ENCODE measurements at places on chromosomes 4 and X.
A peak's percentile ranks its signal among the peaks of the same experiment; 100 is the strongest.

DNA sequence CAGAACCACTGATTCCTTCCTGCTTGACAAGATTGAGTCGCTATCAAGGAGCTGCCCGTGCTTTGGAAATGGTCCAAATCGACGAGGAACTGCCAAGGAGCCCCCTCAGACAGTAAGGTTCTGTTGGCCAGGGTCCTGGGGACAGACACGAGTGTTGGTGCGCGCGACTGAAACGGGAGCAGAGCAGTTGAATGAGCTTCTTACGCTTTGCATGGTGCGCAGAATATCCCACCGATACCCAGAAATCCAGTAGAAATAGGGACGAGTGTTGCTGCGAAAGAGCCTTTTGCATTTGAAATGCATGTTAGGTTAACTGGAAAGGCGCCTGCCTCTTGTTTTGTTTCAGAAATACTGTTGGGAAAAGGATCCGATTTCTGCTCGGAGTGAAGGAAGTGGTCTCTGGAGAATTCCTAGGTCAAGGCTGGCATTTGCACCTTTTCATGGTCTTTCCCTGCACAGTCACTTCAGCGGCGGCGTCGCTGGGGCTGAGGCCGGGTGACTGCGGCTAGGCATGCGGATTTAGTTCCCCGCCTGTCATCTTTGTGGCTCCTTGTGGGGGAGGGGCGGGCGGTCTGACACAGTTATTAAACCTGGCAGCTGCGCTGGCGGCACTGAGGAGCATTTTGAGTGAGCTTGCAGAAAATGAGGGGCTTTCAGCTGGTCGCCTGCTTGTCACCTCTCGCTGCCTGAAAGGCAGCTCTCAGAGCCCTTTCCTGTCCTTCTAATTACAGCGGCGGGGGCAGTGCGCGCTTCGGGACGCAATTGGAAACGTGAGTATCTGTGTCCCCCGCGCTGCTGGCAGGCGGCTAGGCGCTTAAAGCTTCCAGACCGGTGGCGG, 51.5 kb upstream of the TRIM2 start:
- peak; percentile 42 for DNase-seq

GRCh38 chr4:89929425-89930159, 34.9 kb downstream of the MMRN1 start:
- DNase-seq = no peak

DNA sequence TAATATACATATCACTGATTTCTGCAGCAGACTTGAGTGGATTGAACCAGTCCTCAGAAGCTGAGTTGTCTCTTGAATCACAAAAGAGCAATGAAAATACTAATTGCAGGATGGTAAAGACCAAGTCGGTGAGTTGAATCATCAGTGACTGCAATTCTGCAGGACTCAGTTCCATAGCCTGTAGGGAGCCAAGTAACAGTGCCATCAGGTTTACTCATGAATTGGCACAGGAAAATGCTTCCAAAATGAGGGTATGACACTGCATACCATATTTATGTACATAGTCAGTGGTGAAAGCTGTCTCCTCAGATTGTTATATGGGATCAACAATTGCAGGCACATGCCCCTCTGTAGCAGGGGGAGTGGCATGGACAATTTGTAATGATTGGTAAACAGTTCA, 192.8 kb downstream of the CCNG2 start:
- no peak for DNase-seq

DNA sequence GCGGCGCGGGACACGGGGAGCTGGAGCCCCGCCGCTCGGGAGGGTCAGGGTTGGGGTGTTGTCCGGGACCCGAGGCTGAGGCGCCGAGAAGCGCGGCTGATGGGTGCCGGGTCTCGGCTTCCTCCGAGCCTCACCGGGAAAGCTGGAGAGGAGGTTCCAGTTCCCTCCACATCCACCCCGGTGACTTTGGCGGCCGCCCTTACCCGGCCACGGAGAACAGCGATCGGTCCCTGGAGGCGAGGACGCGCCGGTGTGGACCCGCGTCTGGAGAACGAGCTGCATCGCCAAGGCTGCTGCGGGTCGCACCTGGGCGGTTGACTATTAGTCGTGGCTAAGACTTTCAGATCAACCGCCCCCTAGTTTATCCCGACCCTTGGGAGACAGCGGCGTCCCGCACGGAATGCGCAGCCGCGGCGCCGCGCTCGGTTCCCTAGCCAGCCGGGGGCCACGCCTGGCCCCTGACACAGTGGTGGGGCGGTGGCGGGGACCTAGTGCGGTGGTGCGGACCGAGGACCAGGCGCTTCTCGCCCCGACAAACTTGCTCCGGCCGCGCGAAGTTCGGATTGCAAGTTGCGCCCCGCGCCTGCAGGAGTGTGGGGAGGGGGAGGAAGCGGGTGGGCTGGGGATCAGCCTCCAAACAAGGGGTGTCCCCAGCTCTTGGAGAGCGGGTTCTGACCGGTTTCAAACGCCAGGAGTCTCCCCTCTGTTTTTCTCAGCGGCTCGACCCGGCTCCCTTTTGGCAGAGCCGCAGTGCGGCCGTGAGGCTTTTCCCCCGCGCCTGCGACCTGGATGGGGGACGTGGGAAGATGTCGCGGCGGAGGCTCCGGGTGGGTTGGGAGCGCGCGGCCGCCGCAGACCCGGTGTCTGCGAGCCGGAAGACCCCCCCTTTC, 568 bp downstream of the FHDC1 start:
- DNase-seq = peak; percentile 36

DNA sequence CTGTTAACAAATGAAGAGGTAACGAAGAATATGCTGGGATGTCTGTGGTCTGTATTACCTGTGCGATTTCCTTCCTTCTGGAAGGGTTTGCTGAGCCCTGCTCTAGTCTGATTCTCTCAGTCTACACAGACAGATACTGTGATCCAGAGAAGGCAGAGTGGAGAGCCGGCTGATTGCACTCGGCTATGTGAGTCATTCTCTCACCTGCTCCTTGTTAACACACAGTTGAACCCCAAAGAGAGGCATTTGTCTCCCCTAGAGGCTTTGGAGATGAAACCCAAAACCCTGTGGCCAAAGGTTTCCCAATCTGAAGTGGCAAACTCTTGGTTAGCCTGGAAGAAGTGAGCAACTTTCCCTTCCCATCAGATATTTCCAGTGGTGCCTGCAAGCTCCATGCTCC, 78.1 kb upstream of the GPC4 start:
- DNase-seq = no peak

- no peak for DNase-seq
Measured at GRCh38 chr4:125070861-125071260, 243.9 kb upstream of the FAT4 start.

DNA sequence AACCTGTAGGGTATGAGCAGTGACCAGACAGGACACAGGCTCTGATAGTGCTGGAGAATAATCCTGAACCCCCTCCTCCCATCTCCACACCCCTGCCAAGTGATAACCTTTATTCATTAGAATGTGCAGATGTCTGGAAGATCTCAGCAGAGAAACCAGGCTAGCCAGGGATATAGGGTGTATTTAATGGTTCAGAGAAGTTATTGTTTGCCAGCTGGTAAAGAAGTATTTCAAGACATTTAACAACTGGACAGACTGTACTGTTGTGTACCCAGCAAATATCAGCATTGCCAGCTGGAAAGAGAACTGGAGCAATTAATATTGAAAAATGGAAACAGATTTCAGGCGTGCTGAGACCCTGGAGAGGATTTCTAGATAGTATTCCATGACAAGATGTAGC, 94.5 kb downstream of the RASGEF1B start:
- DNase-seq = no peak

DNA sequence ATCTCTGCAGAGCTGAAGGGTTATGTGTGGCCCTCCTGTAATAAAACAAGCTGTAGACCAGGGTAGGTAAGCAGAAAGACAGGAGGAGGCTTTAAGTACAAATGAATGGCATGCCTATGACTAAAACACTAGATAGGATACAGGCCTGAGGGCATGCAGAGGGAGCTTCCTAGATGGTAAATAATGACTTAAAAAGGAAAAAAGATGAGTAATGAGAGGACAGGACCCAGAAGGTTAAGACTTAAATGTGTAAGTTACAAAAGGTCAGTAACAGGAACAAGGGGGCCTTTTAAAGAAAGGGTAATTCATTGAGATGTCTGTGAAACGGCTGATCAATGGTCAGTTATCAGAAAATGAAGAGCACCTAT, 194.8 kb downstream of the SOWAHB start:
- DNase-seq = peak; percentile 61

GRCh38 chrX:10875995-10876394, 235.1 kb upstream of the HCCS start:
- DNase-seq = no peak

DNA sequence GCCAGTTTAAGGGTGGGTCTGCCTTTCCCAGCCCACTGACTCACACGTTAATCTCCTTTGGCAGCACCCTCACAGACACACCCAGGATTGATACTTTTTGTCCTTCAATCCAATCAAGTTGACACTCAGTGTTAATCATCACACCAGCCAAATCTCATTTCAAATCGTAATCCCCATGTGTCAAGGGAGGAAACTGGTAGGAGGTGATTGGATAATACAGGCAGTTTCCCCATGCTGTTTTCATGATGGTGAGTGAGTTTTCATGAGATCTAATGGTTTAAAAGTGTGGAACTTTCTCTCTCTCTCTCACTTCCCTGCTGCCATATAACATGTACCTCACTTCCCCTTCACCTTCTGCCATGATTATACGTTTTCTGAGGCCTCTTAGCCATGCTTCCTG, 647.2 kb upstream of the FRG1 start:
- DNase-seq = no peak

- no peak for DNase-seq
Measured at GRCh38 chr4:174427571-174428140, 94.6 kb downstream of the HPGD start.

DNA sequence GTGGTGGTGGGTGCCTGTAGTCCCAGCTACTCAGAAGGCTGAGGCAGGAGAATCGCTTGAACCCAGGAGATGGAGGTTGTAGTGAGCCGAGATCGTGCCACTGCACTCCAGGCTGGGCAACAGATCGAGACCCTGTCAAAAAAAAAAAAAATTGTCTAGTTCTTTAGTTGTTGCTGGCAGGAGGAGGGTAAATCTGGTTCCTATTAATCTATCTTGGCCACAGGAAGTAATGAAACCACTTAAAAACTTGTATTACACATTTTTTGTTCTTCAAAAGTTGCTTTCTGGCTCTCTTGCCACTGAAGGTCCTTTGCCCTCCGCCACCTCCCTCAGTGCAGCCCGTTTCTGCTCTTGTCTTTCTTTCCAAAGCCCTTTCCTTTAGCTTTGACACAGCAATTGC, 102.9 kb upstream of the ARSJ start:
- no peak for DNase-seq

- DNase-seq = no peak
Measured at GRCh38 chr4:136355970-136356369, 1176.3 kb downstream of the PCDH18 start.

- peak; percentile 24 for DNase-seq
Measured at GRCh38 chrX:24245202-24245601, 68.7 kb downstream of the SUPT20HL2 start.

- no peak for DNase-seq
Measured at GRCh38 chr4:64718091-64718490, 308.8 kb upstream of the TECRL start.

- peak; percentile 86 for DNase-seq
Measured at GRCh38 chr4:1043651-1044468, 32.4 kb downstream of the FGFRL1 start.

DNA sequence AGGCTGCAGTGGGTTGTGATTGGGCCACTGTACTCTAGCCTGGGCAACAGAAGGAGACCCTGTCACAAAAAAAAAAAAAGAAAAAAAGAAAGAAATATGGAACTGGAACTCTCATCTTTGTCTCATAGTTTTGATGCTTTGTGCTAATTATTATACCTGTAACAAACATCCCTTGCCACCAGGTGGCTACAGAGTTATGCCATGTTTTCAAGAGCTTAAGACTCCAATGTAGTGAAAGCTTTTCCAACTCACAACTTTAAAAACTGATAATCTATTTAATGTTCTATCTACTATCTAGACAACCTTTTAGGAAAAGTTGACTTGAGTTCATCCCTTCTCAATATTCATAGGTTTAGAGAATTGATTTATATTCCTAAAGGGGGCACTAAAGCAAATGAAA, 42.4 kb downstream of the HTR2C start:
- DNase-seq = no peak

DNA sequence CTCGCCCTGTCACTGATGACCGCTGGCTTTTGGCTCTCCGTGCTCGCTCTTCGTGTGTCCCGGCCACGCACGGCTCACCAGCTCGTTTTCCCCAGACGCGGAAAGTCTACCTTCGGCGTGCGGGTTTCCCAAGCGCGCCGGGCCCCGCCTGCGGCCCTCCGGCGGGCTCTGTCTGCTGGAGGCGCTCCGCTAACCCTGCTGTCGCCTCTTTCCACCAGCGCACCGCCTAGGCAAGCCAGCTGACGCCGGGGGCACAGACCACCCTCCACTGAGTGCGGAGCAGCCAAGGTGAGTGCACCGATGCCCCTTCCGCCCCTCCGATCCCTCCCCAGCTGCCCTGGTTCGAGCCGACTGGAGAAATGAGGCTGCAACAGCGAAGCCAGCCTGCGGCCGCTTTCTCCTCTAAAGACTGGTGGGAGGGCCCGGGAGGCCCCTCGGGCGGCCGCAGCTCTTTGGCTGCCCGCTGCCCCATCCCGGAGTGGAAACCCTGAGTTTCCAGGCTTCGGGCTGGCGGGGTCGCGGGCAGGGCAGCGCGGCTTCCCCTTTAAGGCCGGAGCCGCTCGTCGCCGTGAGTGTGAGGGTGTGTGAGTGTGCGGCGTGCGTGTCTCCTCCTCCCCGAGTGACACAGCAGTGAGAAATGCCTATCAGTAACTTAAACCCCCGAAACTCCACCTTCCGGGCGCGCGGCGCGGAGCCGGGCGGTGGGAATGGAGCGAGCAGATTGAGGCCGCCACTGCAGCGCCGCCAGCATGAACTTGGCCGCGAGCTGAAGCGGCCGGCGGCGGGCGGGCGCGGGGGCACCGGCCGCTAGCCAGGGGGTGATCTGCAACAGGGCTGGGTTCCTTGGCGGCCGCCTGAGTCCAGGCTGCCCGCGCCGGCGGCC, at the start of gene MAMLD1:
Gene MAMLD1 (plus strand): TSS at position 719 of the 883 bp plus-strand sequence. CDS start 82,200 bp downstream, outside the sequence.
- peak; percentile 54 for DNase-seq

- no peak for DNase-seq
Measured at GRCh38 chr4:120829113-120829831, 93.3 kb downstream of the PRDM5 start.

DNA sequence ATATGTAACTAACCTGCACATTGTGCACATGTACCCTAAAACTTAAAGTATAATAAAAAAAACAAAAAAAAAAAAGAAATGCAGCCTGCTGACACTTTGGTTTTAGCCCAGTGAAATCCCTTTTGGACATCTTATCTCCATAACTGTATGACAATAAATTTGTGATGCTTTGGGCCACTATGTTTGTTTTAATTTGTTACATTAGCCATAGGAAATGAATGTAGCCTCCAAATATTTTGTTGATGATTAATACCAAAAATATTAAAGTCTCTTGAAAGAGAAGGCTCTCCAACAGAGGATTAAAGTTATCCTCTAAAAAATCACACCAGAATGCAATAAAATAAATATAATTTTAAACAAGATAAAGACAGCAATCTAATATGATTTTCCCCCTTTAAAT, 852.7 kb upstream of the SLIT2 start:
- no peak for DNase-seq

DNA sequence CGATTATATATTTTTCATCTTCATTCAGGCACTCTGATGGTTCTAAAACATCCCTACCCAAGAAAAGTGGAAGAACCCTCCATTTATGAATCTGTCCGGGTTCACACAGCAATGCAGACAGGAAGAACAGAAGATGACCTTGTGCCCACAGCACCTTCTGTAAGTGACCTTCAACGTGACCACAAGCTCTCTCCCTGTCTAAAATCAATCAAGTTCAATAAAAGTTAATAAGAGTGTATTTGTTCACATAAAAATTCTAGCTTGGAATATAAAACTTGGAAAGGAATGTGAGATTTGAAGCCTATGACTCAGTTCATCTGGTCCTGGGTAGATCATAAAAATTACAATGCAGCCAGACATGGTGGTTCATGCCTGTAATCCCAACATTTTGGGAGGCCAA, 36.6 kb downstream of the DAPP1 start:
- no peak for DNase-seq

Measured in LoVo (cell line).